ENCODE measurements at places on chromosomes 4 and X.

- no peak for DNase-seq
These were observed 345.7 kb upstream of the NR3C2 start for GRCh38 chr4:148787831-148788477.

DNA sequence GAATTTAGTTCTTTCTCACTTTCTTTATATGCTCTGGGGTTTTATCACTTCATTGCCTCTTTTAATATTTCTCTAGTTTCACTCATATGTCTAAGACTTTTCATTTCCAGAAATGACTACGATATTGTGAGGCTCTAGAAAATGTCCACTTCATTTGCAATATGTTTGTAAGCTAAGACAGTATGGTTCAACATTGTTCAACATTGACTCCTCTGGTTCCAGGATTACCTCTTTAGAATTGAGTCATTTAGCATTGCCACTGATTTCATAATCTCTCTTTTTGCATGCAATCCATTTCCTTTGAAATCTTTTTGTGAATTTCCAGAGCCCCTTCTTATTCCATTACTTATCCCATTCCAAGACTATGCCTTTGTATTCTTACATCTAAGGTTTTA, 32.3 kb downstream of the BBS12 start:
- no peak for DNase-seq

DNA sequence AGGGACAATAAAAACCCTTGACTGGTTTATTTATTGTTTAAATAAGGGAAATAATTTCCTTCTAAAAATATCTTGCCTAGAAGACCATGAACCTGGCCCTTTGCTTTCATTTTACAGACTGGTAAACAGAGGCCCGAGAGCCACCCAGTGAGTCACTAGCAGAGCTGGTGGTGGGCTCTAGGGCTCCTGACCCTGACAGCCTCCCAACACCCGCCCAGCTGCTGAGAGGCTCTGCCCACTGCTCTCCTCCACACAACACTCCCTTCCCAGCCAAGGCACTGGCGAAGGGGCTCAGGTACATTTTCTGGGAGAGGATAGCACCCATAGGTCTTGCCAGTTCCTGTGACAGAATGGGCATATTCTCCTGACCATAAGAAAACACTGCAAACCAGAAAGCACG, 18.1 kb upstream of the PPEF2 start:
- no peak for DNase-seq

DNA sequence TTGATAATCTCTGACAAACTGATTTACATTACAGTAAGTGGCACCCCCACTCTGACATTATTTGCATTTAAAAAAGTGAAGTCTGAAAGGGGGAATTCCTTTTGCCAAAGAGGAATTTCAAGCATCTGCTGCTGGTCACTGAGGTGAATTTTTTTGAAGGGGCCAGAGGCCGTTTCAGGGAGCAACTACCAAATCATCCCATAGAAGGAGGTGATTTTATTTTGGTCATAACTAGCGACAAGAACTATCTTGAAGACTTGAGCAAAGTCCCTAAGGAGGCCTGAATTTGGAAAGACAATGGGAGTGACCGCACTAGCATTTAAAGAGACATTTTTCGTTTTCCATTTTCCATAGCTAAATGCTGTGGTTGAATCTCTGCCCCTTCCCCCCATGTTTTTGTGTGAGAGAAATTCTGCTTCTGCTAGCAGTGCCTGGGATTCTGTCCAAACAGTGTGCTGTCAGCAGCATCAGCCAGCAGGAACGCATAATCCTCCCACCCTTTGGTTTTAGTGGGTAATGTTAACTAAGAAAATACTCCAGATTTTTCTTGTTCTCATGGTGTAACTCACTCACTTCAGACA, 110.1 kb upstream of the MED14 start:
- DNase-seq, result no peak

- no peak for DNase-seq
These were observed 107.3 kb downstream of the AMMECR1 start for GRCh38 chrX:110210417-110211139.

DNA sequence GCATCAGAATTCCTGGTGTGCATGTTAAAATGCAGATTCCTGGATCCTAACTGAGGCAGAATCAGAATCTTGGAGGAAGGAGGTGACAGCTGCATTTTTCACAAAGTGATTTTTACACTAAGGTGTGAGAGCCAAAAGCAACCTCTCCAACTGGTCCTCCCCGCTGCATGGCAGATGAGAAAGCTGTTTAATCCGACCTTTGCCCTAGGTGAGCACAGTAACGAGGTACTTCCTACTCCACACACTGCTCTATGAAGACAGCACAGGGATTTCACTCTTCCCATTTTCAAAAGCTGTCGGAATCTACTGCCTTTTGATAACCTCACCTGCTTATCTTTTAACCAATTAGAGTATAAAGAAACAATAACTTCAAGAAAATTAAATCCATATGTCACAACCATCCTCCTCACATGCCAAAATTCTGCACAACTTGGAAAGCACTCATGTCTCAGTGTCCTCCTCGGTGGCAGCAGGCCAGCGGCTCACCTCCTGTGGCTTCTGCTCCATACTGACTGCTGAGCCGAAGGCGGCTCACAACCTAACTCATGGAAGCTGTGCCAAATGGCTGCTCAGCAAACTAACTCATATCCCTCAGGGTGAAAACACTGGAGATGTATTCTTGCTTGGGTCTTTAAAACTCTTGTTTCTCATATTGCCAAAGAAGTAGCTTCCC, 3.6 kb downstream of the CASP6 start:
- no peak for DNase-seq

DNA sequence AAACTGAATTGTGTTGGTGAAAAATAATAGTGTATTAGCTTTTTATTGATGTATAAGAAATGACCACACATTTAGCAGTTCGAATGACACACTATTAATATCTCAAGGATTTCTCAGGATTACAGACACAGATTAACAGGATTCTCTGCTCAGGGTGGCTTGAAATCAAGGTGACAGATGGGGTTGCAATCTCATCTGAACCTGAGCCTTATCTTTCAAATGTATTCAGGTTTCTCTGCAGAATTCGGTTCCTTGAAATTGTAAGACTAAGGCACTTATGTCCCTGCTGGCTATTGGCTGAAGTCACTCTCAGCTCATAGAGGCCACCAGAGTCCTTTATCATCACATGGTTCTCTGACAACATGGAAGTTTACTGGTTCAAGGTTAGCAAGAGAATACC, 1780.1 kb downstream of the ARAP2 start:
- DNase-seq, result no peak

GRCh38 chrX:13180807-13181206, 136.4 kb upstream of the FAM9C start:
- DNase-seq, result no peak

DNA sequence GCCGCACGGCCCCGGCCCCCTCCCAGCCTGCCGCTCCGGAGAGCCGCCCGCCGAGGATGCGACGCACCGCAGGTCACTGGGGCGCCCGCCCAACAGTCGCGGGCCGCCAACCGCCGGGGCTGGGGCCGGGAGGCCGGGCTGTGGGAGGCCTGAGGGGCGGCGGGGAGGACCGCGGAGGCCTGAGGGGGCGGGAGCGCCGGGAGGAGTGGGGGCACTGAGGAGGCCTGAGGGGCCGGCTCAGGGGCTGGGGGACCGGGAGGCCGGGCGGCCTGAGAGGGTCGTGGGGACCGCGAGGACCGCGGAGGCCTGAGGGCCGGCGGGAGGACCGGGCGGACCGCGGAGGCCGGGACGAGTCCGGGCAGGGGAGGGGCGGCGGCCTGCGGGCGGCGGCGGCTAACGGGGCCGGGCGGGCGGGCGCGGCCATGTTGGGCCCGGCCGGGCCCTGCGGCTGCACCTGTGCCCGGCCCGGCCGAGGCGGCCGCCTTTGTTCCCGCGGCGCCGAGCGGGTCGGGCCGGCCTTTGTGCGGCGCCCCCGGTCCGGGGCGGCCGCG, 353 bp downstream of the NSD2 start:
- peak; percentile 50 for DNase-seq

GRCh38 chrX:119218198-119218597, 17.9 kb upstream of the PGRMC1 start:
- peak; percentile 2 for DNase-seq

DNA sequence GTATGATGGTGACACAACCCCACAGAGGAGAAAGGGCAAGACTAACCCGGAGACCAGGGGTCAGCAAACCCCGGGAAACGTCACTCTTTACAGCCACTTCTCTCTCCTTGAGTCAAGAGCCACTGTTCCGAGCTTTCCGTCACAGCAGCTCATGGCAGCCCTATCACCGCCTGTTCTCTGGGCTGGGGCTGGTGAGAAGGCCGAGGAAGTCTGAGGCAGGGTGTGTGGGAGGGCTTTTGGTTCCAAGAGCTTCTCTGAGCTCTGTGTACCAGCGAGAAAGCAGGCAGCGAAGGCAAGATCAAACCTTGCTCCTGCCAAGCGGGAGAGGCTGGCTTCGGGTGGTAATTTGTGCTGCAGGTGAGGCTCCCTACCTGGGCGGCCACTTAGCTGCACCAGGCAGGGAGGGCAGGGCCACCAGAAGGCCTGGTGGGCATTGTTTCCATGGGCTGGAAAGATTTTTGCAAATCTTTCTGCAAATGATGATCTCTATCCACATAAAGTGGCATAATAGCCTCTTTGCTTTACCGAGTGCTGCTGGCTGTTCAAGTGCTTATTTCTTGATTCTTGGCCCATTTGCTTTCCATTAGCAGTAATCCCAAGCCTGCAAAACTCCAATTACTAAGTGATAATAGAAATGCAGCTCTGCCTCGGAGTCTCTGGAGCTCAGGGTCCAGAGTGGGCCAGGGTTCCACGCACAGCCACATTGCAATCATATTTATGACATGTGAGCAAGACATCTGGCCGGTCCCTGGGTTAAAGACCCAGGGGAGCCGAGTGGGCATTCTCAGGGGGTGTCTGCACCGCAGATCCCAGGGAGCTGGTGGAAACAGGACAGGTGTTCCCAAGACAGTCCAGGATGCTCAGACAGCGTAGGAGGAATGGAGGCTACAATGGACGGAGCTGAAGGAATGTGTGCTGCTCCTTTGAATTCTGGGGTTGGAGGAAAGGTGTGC, 41.5 kb downstream of the DCTD start:
- no peak for DNase-seq

GRCh38 chr4:74930162-74930561, 2.8 kb upstream of the PARM1 start:
- DNase-seq, result peak; percentile 3

- no peak for DNase-seq
These were observed 84.6 kb downstream of the SYNPO2 start for GRCh38 chr4:118973295-118973694.

DNA sequence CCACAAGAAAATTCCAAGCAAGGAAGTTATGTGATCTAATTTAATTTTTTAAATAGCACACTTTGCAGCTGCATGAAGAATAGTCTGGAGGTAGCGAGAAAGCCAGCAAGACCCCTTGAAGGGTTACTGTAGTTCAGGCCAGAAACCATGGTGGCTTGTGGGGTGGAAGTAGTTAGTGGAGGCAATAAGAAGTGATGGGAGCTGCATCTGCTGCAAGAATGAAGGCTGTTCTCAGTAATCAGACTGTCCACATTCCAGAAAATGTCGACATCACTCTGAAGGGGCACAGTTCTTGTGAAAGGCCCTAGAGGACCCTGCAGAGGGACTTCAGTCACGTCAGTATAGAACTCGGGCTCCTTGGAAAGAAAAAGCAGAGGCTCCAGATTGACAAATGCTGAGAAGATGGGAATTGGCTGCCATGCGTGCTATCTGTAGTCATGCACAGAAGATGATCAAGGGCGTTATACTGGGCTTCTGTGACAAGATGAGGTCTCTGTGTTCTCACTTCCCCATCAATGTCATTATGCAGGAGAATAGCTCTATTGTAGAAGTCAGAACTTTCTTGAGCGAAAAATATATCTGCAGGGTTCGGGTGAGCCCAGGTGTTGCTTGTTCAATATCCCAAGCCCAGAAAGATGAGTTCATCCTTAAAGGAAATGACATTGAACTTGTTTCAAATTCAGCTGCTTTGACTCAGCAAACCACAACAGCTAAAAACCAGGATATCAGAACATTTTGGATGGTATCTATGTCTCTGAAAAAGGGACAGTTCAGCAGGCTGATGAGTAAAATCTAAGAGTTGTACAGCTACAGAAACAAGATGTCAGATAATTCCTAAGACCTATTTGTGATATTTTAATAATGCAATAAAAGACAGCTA, 254.2 kb downstream of the CBR4 start:
- DNase-seq, result no peak

DNA sequence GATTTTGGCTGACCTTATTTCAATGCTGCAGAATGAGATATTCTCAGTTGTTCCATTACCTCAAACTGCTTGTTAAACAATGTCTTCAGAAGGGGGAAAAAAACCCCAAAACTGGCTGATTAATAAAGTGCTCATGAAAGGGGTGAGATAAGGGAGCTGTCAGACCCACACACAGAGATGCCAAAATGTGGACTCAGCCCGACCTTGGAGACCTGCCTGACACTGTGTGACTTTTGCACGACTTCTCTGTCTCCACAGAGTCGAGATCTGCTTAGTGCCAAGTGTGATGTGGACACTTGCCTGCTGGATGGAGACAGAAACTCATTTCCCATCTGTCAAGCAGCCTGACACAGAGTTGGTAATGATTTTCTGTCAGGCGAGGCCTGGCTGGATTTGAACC, 31.5 kb downstream of the REELD1 start:
- DNase-seq, result no peak

- no peak for DNase-seq
These were observed 260.5 kb upstream of the FAT1 start for GRCh38 chr4:186984105-186984644.

- no peak for DNase-seq
These were observed 16.8 kb upstream of the NFXL1 start for GRCh38 chr4:47930971-47931804.

DNA sequence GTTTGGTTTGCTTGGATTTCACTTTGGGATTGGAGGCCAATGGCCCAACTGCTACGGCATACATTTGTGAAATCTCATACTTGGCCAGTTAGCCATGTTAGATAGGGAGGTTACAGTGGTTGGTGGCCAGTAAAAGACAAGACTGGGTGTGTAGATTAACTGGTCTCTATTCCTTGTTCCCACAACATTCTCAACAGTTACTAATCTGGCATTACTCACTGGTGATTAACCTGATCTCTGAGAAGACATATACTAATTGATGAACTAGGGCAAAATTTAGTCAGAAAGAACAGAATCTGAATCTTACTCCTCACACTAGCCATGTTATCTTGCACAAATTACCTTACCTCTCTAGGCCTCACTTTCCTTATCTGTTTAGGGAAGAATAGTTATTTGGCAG, 33.4 kb downstream of the GATB start:
- DNase-seq, result no peak

DNA sequence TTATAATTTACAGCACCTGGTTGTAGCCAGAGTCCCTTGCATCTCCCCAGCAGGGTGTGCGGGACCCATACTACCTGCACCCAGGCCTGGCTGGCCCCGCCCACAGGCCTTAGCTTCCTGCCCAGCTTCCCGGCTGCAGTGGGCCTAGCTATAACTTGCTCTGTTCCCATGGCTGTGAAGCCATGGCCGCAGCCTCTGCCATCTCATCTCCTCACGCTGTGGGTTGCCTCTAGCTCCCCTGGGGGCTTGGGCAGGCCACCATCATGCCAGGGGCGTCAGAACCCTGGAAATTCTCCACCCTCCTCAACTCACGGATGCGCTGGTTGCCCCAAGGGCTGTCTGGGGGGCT, 26.1 kb upstream of the SORBS2 start:
- DNase-seq, result peak; percentile 29

GRCh38 chrX:120244395-120244734, 6.2 kb upstream of the ZBTB33 start:
- no peak for DNase-seq

GRCh38 chr4:40990899-40991265, 223.5 kb downstream of the APBB2 start:
- peak; percentile 95 for DNase-seq
